ENCODE measurements at places on chromosomes 4 and X. TPM values are rescaled to one million over a fixed set of nuclear protein-coding genes. Genes with fewer than 3 reads are reported as not detected.

GRCh38 chr4:141375855-141376254 lies 155.2 kb downstream of the ZNF330 start:
- peak; percentile 87 for DNase-seq

- DNase-seq, result no peak
Observed at GRCh38 chr4:78552389-78553042, 946 bp downstream of the ANXA3 start.

DNA sequence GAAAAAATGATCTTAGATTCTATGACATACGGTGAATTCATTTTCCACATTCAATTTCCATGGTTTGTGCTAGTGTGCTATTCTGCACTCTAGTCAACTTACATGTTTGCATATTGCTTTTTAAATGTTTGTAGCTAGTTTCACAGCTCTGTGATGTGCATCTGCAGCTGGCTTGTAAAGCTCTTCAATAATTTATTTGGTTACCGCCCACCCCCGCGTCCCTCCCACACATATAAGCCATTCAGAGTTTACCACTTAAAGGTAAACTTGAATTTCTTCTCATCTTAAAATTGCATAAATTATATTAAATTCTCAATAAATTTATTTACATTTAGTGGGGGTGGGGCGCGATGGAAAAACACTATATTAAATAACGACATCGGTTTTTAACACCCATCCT lies 291 bp upstream of the NBDY start:
- DNase-seq, result peak; percentile 16

DNA sequence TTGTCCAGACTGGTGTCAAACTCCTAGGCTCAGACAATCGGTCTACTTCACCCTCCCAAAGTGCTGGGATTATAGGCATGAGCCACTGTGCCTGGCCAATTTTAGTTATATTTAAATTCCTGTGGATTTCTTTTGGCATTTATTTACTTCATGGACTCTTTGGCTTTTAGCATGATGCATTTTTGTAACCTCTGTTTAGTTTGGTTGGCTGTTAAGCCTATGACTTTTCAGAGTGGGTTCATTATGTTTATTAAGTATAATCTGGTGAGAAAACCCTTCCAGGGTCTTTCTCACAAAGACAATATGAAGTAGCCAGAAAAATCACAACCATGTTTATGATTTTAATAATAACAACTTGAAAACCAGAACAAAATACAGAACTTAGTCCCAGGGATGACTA lies 49.4 kb downstream of the USP38 start:
- DNase-seq, result peak; percentile 37

DNA sequence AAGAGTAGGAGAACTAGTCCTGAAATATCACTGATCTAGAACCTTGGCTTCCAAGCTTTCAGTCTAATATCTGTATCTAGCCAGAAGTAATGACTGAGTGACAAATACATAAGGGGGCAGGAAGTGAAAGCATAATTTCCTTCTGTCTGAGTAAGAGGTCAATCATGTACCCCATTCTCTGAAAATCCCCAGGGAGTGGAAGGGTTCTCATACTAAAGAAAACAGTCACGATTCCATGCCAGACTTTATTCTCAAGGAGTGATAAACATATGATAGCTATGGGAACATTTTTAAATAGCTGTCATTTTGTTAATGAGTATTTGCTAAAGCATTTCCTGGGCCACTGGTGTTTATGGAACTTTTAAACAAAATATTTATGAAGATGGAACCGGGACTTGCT lies 308.5 kb downstream of the ARHGAP24 start:
- DNase-seq, result no peak

DNA sequence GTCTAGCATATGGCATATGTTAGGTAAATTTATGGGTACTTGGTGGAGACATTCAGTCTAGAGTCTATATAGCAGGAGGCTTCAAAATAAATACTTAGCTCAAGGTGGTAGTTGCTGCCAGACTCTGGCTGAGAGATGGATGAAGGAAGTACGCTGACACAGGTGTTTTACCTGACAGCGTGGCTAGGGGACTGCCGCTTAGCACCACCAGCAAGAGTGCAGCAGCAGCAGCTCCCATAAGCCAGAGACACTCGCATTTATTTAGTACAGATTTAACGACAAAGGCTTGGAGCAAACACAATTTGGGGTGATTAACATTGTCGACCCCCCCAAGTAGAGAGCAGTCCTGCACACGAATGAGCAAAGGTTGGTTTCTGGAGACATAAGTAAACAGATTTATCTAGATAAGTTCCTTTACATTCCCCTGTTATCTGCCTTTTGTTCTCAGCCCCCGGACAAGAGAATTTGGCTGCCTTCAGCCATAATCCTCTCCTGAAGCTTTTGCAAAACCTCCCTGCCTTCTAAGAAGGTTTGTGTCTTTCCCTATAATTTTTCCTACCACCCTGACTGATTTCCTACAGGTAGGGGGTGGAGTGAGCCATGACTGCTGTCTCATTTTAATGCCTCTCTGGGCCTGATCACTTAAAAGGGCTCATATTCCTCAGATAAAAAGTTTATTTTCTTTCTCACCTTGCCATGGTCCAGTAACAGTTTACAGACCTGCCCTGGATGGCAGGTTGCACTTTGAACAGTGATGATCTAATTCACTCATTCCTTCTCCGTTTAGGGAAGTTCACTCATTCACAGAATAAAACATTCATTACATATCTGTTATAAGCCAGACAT lies 64.6 kb downstream of the RHOH start:
- DNase-seq, result no peak

DNA sequence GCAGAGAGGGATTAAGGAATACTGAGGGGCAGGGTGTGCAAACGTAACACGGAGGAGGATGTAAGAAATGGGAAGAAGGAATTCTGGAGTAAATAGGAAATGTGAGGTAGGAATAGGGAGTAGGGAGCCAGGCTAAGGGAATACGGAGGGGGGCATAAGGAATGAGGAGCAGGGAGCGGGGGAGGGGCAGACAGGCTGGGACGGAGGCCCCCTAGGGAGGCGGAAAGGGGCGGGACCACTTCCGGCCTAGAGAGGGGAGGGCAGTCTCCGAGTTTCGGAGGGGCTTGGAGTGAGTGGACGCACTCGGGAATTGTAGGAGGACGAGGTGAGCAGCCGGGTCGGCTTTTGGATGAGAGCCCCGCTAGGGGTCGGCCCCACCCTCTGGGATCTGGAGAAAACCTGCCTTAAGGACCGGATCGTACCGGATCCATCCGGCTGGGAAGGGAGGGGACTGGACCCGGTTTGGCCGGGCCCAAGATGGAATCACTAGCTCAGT lies 612 bp downstream of the MAGED2 start:
- DNase-seq, result peak; percentile 49

DNA sequence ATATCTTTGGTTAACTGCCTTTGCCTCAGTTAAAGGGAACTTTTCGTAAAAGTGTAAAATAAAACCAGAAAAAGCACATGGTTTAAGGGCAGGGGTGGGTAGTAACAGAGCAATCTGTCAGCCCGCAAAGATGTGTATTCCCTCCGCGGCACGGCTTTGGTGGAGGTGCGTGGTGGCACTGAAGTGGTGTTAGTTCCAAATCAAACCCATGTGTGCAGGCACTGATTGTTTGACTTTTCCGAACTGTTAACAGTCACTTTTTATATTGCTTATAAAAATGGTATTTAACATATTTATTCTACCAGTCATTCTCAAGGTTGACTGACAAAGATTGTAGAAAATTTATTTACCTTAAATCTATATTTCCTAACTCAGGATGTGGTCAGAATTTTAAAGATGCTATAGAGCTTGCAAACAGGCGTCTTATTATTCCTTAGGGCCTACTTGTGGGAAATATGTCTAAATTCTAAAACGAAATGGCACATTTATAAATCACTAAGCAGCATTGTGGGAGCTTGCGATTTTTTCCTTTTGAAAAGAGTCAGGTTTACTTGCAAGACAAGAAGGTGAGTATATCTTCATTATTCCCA lies 272.7 kb upstream of the PCDH18 start:
- no peak for DNase-seq

DNA sequence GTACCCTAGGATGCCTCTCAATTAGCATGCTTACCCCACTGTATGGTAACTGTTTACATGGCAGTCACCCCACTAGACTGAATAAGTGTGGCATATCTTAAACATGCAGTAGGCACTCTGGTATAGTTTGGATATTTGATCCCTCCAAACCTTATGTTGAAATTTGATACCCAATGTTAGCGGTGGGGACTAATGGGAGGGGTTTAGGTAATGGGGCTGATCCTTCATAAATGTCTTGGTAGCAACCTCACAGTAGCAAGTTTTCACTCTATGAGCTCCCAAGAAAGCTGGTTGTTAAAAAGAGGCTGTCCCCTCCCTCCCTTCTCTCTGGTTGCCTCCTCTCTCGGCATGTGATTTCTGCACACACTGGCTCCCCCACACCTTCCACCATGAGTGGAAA lies 10.1 kb downstream of the TMEM150C start:
- no peak for DNase-seq

GRCh38 chrX:41982953-41983352 lies 59.6 kb upstream of the CASK start:
- no peak for DNase-seq

DNA sequence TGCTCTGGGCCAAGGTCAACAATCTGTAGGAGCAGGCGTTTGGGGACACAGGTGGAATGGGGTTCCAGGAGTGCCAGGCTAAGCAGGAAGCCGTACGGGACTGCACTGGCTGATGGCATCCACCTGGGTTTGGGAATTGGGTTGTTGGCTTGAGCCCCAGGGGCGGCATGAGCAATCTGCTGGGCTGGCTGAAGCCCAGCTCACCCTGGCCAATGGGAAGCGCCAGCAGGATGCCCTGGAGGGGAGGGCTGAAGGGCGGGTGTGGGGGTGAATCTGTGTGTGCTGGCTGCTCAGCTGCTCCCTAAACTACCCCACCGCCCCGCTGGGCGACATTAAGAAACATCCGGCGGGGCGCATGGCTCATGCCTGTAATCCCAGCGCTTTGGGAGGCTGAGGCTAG lies 8.9 kb upstream of the RGS12 start:
- peak; percentile 85 for DNase-seq

- DNase-seq, result no peak
Observed at GRCh38 chr4:152279234-152279566, 256.7 kb downstream of the FBXW7 start.

DNA sequence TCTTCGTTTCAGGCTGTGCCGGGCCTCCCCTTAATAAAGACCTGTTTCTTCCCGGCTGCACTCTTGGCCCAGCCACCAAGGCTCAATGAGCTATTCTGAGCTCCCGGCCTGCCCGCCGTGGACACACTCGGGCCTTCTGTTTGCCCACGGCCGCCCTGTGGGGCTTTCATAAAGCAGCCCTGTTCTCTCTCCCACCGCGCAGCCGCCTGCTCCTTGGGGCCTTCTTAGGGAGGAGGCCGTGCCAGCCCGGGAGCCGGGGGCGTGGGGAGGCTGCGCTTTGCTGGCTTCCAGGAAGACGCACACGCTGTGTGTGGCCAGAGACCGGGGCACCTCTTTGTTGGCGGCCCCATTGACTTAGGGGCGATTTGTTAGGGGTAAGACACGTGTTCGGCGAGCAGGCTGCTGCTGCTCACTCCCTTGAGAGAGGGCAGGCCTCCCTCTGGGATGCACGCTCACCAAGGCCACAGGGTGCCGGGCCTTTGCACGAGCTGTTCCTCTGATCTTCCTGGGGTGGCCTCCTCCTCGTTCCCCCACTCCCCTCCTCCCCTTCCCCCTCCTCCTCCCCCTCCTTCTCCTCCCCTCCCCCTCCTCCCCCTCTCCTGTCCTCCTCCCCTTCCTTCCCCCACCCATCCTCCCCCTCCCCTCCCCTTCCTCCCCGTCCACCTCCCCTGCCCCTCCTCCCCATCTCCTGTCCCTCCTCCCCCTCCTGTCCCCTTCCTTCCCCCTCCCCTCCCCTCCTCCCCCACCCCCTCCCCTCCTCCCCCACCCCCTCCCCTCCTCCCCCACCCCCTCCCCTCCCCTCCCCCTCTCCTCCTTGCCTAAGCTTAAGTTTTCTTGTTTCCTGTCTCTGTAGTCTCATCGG lies 11.3 kb downstream of the BLOC1S4 start:
- no peak for DNase-seq

GRCh38 chrX:10045327-10046000 lies 78.3 kb downstream of the CLDN34 start:
- DNase-seq, result no peak

The CLDN22 gene
- not detected for total RNA-seq

The ARR3 gene
- not detected for total RNA-seq

The PCSK1N gene
- total RNA-seq, result 0.72 TPM

The PPP2R2C gene
- 3.3 TPM for total RNA-seq

The SRPX2 gene
- total RNA-seq, result 12.0 TPM
